ENCODE measurements at places on chromosomes 1 and 21. TPM values are rescaled to one million over a fixed set of nuclear protein-coding genes. Genes with fewer than 3 reads are reported as not detected.

LMOD1 gene
- total RNA-seq: 7.6 TPM

ATPAF1 gene
- 66.1 TPM for total RNA-seq

LPAR3 gene
- 3.6 TPM for total RNA-seq

HCN3 gene
- total RNA-seq: 12.8 TPM

ZNF124 gene
- total RNA-seq: 31.6 TPM

TMPRSS15 gene
- total RNA-seq: not detected

LAPTM5 gene
- total RNA-seq: 41.0 TPM

GOLT1A gene
- 13.6 TPM for total RNA-seq

SLC1A7 gene
- total RNA-seq: 1.1 TPM

RXFP4 gene
- 4.2 TPM for total RNA-seq

PLA2G2A gene
- total RNA-seq: 135 TPM

NUAK2 gene
- total RNA-seq: 21.2 TPM

OR6N1 gene
- not detected for total RNA-seq

LIPI gene
- not detected for total RNA-seq

KRTAP13-4 gene
- total RNA-seq: not detected

Measured in colonic mucosa (tissue), 4 donors.